NCI-H187 (cell line): ENCODE measurements at places on chromosomes 12 and 14.

GRCh38 chr12:82787016-82787415 is 100.3 kb downstream of the TMTC2 start:
- no peak for DNase-seq

DNA sequence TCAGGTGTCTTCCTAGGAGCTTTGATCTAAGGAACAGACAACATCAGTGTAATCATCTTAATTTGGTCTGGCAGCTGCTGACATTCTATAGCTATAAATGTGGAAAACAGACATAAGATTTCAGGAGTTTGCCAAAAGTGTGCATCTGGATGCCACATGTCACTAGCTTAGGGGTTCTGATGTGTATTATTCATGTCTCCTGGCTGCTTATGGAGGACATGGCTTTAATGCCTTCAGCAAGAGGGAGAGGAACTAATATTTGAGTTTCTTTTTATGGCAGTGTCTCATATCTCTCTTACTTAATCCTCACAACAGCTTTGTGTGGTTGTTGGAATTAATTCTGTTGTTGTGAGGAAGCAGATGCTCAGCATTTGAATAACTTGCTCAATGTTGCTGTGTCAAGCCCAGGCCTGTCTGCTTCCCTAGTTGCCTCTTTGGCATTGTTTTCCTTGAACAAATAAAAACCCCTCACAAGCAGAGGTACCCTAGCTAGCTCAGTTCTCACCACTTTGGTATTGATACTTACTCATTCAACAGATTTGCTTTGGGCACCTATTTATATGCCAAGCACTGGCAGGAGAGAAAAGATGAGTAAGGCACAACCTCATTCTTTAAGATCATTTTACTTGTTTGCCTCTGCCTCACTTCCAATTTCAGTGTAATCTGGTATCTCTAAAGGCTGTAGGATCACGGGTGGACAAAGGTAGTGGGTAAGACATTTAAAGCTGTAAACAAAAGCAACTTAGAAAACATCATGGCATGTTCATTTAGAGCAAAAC is 39.8 kb upstream of the EID3 start:
- no peak for DNase-seq

DNA sequence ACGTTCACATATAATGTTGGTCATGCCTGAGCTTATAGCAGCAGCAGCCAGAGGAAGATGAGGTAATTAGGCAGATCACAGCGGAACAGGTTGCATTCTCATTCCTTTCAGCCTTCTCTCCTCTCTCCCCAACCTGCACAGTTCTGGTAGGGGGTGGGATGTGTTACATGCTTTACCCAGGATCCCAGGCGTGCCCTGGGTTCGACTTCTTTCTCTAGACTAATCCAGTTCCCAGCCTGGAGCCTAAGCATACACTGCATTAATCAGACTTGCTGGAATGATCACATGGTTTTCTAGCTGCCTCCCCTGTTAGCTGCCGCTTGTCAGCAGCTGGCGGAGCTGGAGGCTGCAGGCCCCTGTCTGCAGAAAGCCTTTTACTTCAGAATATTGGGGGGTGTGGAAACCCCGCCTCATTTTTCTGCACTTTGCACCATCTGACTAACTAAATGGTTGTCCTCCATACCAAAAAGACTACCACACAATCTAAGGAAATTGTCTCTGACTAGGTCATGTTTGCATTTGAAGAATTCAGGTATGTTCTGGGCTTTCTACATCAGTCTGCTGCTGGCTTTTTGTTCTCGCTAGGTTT is 46.0 kb upstream of the EVL start:
- DNase-seq = no peak

- no peak for DNase-seq
Observed at GRCh38 chr14:51180577-51180976, 59.5 kb upstream of the TMX1 start.

DNA sequence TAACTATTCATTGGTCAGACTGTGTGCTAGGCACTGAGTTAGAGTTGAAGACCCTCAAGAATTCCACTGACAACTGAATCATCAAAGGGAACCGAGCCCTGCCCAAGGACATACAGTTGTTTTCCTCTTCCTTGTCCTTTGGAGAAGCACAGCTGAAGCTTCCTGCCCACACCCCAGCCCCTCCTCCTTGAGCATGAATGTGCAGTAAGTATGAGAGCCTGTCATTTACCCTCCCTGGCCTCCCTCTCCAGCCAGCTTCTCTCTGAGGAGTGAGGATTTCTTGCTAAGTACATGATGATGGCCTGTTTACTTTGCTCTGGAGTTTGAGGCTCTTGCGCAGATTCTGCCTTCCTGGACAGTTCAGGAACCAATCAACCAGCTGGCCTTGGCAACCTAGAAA is 235.2 kb downstream of the CACNA1C start:
- no peak for DNase-seq
